ENCODE measurements at places on chromosomes 7 and 10. TPM values are rescaled to one million over a fixed set of nuclear protein-coding genes. Genes with fewer than 3 reads are reported as not detected.

OPN4 gene
- not detected for total RNA-seq

PIK3CG gene
- total RNA-seq: 0.23 TPM

DNA sequence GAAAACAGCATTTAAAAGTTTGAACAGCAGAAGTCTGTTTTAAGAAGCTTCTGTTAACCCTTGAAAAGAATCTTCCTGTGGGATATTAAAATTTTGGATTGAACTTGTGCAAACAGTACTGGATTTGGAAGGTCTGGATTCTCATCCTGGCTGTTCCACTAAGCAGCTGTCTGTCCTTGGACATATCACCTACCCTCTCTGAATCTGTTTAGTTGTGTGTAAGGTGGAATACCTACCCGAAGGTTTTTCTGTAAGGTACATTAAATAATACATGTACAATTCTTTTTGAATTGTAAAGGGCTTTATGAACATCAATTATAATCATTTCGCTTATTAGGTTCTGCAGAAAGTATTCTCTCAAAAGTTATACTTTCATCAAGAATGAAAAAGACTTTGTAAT, 2.2 kb downstream of the PDCD4 start:
- DNase-seq: no peak

SLC26A3 gene
- total RNA-seq: not detected

GRCh38 chr10:114379631-114380041, 24.7 kb downstream of the AFAP1L2 start:
- no peak for DNase-seq

DNA sequence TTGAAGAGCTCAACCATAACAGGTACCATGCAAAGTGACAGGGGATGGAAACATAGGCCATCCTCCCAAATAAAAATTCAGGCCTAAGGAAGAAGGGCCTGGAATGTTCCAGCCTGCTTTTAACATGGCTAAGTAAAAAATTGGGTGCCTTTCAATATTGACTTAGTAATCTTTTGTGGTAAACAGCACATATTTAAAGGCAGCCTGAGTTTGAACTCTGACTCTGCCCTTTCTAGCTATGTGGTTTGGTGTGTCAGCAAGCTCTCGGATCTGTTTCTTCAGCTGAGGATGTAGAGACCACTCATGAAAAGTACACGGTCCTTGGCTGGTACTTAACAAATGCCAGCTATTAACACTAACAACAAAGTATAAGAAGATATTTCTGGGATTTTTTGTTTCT, 191.8 kb upstream of the CDCA7L start:
- no peak for DNase-seq

GRCh38 chr10:113381416-113381815, 171.4 kb upstream of the HABP2 start:
- DNase-seq: no peak

- DNase-seq: no peak
Observed at GRCh38 chr7:106521541-106521940, 139.4 kb downstream of the CCDC71L start.

WASHC2A gene
- total RNA-seq: 22.2 TPM

CUL2 gene
- total RNA-seq: 23.7 TPM

Data from epithelial cell of proximal tubule (primary cell).